ENCODE measurements at places on chromosomes 1 and 21. TPM values are rescaled to one million over a fixed set of nuclear protein-coding genes. Genes with fewer than 3 reads are reported as not detected.

DNA sequence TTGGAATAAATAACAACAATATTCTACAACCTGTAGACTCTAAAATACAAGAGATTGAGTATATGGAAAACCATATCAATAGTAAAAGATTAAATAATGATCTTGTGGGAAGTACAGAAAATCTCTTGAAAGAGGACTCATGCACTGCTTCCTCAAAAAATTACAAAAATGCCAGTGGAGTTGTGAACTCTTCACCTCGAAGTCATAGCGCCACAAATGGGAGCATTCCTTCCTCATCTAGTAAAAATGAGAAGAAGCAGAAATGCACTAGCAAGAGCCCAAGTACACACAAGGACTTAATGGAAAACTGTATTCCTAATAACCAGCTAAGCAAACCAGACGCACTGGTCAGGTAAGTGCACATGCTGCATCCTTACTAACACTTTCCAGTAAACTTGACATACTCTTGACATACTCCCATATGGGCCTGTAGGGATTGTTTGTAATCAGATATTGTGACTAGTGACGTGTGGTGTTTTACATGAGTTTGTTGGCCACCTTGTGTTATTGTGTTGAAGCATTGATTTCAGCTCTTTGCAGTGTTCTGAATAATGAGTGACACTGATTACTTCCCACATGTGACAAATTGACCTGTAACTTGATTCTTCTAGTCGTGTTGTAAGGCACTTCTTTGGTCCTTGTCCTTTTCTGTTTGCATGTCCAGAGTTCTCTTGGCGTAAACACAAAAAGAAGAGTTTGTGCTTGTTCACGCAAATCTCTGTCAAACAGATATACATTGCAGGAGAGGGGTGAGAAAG is 28.0 kb downstream of the MACO1 start:
- no peak overlapping the region for H3K27ac ChIP-seq
- DNase-seq: no peak
- H3K4me3 ChIP-seq: no peak overlapping the region
- H3K36me3 ChIP-seq: peaks cover 4% of the 10 kb centered on the region
- no peaks in the 10 kb centered on the region for H3K4me1 ChIP-seq

DNA sequence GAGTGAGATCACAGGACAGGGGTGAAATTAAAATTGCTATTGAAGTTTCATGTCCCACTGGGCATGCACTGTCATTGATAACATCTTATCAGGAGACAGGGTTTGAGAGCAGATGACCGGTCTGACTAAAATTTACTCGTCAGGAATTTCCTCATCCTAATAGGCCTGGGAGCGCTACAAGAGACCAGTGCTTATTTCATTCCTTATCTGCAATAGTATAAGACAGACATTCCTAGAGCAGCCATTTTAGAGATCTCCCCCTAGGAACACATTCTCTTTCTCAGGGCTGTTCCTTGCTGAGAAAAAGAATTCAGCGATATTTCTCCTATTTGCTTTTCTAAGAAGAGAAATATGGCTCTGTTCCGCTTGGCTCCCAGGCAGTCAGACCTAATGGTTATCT is 181.4 kb upstream of the ETV3 start:
- no peak for DNase-seq
- peaks cover 12% of the 10 kb centered on the region for H3K27me3 ChIP-seq
- no peak overlapping the region for H3K4me3 ChIP-seq

- no peaks in the 10 kb centered on the region for H3K27me3 ChIP-seq
- H3K4me1 ChIP-seq: no peaks in the 10 kb centered on the region
- H3K4me3 ChIP-seq: no peak overlapping the region
- no peak overlapping the region for H3K27ac ChIP-seq
These were observed 738.4 kb downstream of the MATN1 start for GRCh38 chr1:29984862-29985605.

SYTL1 gene
- 75.9 TPM for total RNA-seq

GRCh38 chr1:201379733-201380242 is 2.3 kb upstream of the TNNT2 start:
- H3K27me3 ChIP-seq: no peaks in the 10 kb centered on the region
- H3K36me3 ChIP-seq: no peaks in the 10 kb centered on the region
- no peak for DNase-seq
- H3K4me1 ChIP-seq: peaks cover 5% of the 10 kb centered on the region

- H3K27me3 ChIP-seq: peaks cover 6% of the 10 kb centered on the region
- no peaks in the 10 kb centered on the region for H3K36me3 ChIP-seq
- H3K27ac ChIP-seq: no peak overlapping the region
These were observed 24.1 kb upstream of the RNF187 start for GRCh38 chr1:228463009-228463558.

DNA sequence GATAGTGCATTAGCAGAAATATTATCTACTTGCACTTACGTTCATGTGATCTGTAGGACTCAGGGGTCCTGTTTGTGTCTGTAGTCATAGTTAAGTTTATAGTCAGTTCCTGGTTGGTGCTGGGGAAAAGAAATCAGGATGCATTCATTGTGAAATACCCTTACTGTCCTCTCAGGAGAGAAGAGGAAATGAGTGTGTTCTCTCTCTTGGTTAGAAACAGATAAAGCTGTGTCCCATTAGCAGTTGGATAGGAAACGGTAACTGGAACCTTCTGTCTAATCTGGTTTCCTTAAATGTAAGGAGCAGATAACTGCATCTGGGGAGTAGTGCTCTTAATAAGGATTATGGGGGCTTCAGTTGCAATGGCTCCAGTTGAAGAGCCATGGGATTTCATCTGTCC is 8.9 kb downstream of the SDCCAG8 start:
- no peaks in the 10 kb centered on the region for H3K27me3 ChIP-seq
- DNase-seq: no peak
- no peak overlapping the region for H3K4me3 ChIP-seq
- peaks cover 51% of the 10 kb centered on the region for H3K4me1 ChIP-seq

GRCh38 chr1:234722904-234723720 is 113.1 kb upstream of the IRF2BP2 start:
- H3K4me1 ChIP-seq: peaks cover 63% of the 10 kb centered on the region
- no peaks in the 10 kb centered on the region for H3K36me3 ChIP-seq
- H3K27ac ChIP-seq: peak overlapping the region; percentile 66
- peak; percentile 79 for DNase-seq
- no peaks in the 10 kb centered on the region for H3K27me3 ChIP-seq

DNA sequence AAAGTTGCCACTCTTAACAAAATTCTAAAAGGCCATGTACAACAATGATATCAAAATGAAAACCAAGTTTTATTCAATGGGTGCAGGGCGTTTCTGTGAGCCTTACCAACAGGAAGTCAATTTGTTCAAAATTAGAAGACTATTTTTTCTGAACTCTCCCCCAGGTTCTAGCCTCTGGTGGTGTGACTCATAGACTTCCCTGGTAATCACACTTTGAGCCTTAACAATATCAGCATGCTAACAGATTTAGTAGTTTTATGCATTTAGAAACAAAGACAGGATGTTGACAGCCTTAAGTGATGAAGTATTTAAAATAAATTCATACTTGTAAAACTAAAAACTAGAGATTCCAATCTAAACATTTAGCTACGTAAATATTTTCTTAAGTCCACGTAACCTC is 88.4 kb downstream of the LRRC8C start:
- DNase-seq: no peak
- no peak overlapping the region for H3K4me3 ChIP-seq
- no peaks in the 10 kb centered on the region for H3K27me3 ChIP-seq
- no peaks in the 10 kb centered on the region for H3K36me3 ChIP-seq

Measured in HCT116 (cell line).